SJSA1 (cell line): ENCODE measurements at places on chromosomes 5 and 9. TPM values are rescaled to one million over a fixed set of nuclear protein-coding genes. Genes with fewer than 3 reads are reported as not detected.

DNA sequence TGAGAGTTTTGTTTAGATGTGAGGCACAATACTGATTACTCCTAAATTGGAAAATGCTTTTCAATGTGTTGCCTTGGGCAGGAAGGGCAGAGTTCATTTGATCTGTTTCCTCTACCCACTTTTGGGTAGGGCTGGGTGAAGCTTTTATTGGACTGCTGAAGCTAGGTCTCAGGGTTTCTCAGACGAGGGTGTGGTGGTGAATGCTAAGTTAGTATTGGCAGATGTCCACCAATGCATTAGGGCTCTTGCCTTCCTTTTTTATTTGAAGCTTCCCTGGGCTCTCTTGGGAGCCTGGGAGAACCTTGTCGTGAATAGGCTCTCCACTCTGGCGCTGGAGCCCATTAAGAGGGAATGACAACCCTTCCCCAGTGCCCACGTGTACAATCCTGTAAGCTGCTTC lies 23.1 kb downstream of the SPTAN1 start:
- H3K4me3 ChIP-seq, result no peak overlapping the region
- H3K27me3 ChIP-seq, result no peaks in the 10 kb centered on the region
- no peak for DNase-seq
- H3K27ac ChIP-seq, result no peak overlapping the region
- peaks cover 89% of the 10 kb centered on the region for H3K36me3 ChIP-seq

The CYLC2 gene
- not detected in 2 replicates for total RNA-seq

The STK10 gene
- 27.0 and 45.9 TPM in 2 replicates for total RNA-seq

The OCLN gene
- total RNA-seq, result 19.8 and 45.6 TPM in 2 replicates

GRCh38 chr5:106860398-106861044 lies 810.2 kb downstream of the EFNA5 start:
- H3K4me1 ChIP-seq, result no peaks in the 10 kb centered on the region
- no peaks in the 10 kb centered on the region for H3K36me3 ChIP-seq
- no peak overlapping the region for H3K4me3 ChIP-seq
- H3K27ac ChIP-seq, result no peak overlapping the region

GRCh38 chr5:42216904-42217303 lies 206.3 kb upstream of the GHR start:
- H3K27me3 ChIP-seq, result no peaks in the 10 kb centered on the region
- no peaks in the 10 kb centered on the region for H3K4me1 ChIP-seq
- H3K4me3 ChIP-seq, result no peak overlapping the region
- no peak overlapping the region for H3K27ac ChIP-seq
- no peak for DNase-seq

GRCh38 chr5:139763930-139764791 lies 31.4 kb upstream of the PSD2 start:
- no peak overlapping the region for H3K4me3 ChIP-seq
- no peak for DNase-seq
- no peak overlapping the region for H3K27ac ChIP-seq
- no peaks in the 10 kb centered on the region for H3K27me3 ChIP-seq
- H3K36me3 ChIP-seq, result no peaks in the 10 kb centered on the region

DNA sequence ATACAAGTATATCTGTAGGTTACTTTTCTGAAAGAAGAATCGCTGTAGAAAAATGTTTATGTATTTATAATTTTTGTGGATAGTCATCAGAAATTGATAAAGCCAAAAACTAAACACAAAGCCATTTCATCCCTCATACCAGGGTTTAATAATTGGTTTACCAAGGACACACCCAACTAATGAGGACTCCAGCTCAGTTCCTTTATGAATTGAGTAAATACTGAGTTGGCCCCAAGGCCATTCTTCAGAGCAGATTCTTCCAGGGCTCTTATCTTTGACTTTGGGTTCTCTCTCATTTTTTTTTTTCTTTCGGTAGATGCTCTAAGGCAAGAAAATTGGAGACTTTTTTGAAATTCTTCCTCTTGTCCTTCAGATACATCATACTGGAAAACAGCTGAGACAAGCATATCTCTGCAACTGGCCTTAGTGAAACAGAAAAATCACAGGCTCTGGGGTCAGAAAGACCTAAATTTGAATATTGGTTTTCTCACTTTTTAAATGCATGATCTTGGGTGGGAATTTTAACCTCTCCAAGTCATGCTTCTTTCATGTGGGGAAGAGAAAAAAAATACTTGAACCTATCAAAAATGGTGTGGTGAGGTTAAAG lies 401.8 kb downstream of the ARHGEF28 start:
- peaks cover 40% of the 10 kb centered on the region for H3K4me1 ChIP-seq
- DNase-seq, result no peak
- H3K27ac ChIP-seq, result no peak overlapping the region

The MAMDC2 gene
- total RNA-seq, result not detected in 2 replicates

DNA sequence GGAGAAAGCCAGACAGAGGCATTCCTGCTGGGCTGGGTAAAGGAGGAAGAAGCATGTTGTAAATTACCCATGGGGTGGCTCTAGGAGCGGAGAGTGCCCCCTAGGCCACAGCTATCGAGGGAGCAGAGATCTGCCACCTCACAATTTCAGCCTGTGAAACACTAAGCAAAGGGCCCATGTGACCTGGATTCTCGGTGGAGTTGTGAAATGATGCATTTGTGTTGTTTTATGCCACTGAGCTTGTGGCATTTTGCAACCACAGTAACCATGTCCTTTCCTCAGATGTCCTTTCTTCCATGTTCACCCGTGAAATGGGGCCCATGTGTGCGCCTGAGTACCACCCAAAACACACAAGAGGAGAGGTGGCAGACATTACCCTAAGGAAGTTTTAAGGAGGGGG lies 159.3 kb downstream of the SYK start:
- H3K27ac ChIP-seq, result no peak overlapping the region
- peaks cover 8% of the 10 kb centered on the region for H3K4me1 ChIP-seq
- no peaks in the 10 kb centered on the region for H3K27me3 ChIP-seq

DNA sequence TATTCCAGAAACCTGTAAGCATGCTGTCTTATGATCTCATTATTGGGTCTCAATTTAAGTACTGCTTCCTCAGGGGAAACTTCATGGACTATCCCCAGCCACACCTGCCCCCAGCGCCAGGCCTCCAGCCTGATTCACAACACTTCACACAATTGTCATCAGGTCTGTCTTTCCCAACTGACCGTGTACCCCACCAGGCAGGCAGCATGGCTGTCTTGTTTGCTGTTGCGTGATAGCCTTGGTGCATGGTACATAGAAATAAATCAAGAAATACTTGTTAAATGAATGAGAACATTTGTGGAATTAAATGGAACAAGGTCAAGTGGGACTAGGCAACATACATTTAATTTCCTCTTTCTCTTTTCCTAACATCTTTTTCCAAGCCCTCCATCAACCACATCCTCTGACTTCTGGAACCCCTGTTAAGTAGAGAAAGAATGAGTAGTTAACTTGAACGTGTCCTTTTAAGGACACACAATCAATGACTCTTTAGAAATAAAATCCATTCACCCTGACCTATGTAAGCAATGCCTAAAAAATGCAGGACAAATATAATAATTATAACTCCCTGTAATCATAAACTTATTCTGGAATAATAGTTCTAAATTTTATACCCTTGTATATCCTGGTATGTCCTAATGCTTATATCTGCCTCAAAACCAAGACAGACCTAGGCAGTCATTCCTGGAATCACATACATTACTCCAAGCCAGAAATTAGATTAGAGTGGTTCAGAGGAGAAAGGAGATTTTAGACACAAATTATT lies 17.2 kb upstream of the THG1L start:
- DNase-seq, result no peak
- no peaks in the 10 kb centered on the region for H3K27me3 ChIP-seq
- no peaks in the 10 kb centered on the region for H3K36me3 ChIP-seq
- no peak overlapping the region for H3K27ac ChIP-seq
- H3K4me1 ChIP-seq, result peaks cover 59% of the 10 kb centered on the region

DNA sequence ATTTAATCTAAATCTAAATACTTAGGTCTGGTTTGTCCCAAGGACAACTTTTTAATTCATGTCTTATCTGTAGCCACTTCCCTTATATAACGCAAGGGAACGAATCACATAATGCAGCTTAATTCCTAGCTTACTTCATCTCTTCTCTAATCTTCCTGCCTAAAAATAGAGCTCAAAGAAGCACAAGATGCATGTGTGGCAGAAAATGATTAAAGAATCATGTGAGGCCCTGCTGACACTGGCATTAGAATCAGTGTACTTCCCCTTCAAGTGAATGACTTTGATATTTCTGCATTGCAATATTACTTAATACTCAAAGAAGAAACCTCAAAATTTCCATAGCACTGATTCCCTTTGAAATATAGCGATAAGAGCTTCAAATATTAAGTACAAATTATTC lies 317.9 kb upstream of the FTMT start:
- no peaks in the 10 kb centered on the region for H3K36me3 ChIP-seq
- no peak overlapping the region for H3K4me3 ChIP-seq

DNA sequence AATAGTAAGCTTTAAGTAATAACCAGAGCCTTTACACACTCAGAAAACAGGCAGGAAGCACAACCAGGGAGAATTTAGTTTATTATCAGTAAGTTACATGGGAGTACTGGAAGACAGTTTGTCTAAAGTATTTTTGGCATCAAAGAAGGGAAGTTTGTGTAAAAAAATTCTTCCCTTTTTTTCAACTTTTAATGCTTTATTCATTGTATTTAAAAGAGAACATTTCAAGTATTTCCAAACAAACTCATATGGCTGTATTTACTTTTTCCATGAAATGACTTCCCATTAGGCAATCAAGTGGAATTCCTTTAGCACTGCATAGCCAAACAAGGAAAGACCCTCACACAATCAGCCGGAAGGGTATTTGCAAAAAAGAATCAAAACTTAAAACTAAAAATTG lies 26.7 kb downstream of the RNF145 start:
- H3K27me3 ChIP-seq, result no peaks in the 10 kb centered on the region
- peaks cover 54% of the 10 kb centered on the region for H3K36me3 ChIP-seq
- peaks cover 93% of the 10 kb centered on the region for H3K4me1 ChIP-seq
- peak; percentile 93 for DNase-seq
- H3K27ac ChIP-seq, result peak overlapping the region; percentile 98

DNA sequence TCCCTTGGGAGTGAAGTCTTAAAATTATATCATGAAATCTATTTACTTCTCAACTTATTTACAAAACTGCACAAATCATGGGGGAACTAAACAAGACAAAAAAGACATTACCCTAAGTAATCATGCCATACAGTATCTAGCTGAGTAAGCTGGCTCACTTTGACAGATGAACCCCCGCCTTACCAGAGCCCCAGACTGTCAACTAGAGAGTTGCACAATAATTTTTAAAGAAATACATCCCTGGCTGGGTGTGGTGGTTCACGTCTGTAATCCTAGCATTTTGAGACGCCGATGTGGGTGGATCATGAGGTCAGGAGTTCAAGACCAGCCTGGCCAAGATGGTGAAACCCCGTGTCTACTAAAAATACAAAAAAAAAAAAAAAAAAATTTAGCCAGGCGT lies 62.3 kb downstream of the LPAR1 start:
- peaks cover 10% of the 10 kb centered on the region for H3K4me1 ChIP-seq
- H3K36me3 ChIP-seq, result no peaks in the 10 kb centered on the region
- no peak overlapping the region for H3K4me3 ChIP-seq
- H3K27ac ChIP-seq, result no peak overlapping the region
- DNase-seq, result no peak

DNA sequence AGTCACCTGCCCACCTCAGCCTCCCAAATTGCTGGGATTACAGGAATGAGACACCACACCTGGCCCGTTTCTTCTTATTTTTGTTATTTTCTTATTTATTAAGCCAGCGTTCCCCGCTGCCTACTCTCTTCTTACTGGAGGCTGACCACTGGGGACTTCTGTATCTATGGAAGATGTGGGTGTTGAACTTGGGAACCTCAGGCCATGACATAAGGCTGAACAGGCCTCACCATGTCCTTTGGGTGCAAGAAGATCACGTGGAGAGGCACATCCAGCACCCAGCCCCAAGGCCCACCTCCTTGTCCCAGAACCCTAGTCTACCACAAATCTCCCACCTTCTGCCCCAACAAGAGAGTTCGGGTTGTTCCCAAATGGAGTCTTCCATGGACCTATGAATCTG lies 59.4 kb upstream of the NEK6 start:
- H3K36me3 ChIP-seq, result no peaks in the 10 kb centered on the region
- no peak overlapping the region for H3K27ac ChIP-seq
- DNase-seq, result no peak

- H3K27ac ChIP-seq, result no peak overlapping the region
- no peaks in the 10 kb centered on the region for H3K4me1 ChIP-seq
- DNase-seq, result peak; percentile 16
- no peaks in the 10 kb centered on the region for H3K36me3 ChIP-seq
- no peaks in the 10 kb centered on the region; the same call in 1 of the 2 replicates for H3K27me3 ChIP-seq
Measured at GRCh38 chr5:175745210-175745609, 87.3 kb downstream of the HRH2 start.

DNA sequence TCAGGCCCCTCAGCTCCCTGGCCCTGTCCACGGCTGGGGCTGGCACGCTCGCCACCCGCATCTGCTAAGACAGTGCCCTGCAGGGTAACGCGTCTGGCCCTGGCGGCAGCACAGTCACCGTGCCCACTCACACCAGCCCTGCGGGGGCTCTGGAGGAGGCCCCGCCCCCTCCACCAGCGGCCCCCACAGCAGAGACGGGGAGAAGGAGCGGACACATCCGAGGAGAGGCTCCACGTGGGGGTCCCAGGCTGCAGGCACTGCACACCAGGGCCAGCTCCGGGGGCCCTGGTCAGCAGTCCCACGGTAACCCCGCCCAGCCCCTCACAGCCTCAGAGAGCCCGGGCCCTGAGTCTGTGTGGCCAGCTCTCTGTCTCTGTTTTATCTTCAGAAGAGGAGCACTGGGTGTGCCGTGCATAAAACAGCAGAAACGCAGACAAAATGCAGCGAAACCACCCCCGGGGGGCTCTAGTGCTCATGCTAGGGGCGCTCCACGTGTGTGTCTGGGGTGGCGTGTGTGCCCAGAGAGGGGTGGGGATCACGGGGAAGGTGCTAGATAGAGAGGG lies 47.5 kb upstream of the NRARP start:
- no peak overlapping the region for H3K27ac ChIP-seq
- no peaks in the 10 kb centered on the region for H3K36me3 ChIP-seq
- no peaks in the 10 kb centered on the region for H3K4me1 ChIP-seq
- no peaks in the 10 kb centered on the region for H3K27me3 ChIP-seq

DNA sequence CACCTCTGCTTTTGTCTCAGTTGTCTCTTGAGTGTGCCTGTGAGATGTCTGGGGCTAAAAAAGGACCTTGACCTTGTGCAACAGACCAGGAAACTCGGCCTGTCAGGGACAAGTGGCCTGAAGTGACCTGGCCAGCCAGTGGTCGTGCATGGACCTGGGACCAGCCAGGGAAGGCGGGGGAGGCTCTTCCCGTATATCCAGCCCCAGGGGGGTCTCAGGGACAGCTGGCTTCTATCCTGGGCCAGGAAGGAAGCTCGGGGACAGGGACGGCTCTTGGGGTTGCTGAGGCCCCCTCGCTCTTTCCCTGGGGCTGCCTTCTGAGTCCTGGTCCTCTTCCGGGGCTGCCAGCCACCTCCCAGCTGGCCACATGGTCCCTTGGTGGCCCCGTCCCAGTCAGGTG lies 3.2 kb upstream of the ADAMTSL2 start:
- no peaks in the 10 kb centered on the region for H3K4me1 ChIP-seq
- DNase-seq, result no peak
- H3K36me3 ChIP-seq, result no peaks in the 10 kb centered on the region
- H3K4me3 ChIP-seq, result no peak overlapping the region

The CDH18 gene
- not detected in 2 replicates for total RNA-seq

- no peak for DNase-seq
- H3K27ac ChIP-seq, result no peak overlapping the region
Measured at GRCh38 chr9:91043056-91043810, 241.6 kb downstream of the SYK start.
